ENCODE measurements at places on chromosomes 2 and 18.
A peak's percentile ranks its signal among the peaks of the same experiment; 100 is the strongest.

- no peak for DNase-seq
Observed at GRCh38 chr2:59754011-59754735, 799.3 kb downstream of the BCL11A start.

DNA sequence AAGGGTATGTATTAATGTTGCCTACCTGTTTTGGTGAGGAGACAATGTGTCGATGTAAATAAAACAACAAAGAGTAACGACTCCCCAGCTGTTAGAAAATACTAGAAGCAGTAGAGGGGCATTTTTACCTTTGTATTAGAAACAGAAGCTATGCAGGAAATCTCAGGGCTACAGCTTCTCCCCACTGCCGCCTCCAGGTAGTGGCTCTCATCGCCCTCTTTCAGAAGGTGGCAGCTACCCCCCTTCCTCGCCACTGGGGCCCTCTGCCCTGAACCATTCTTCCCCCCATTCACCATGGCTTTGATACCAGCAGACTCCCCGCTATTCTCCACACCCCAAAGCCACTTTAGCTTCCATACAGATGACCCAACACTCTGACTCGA, 6.7 kb downstream of the PLA2R1 start:
- no peak for DNase-seq

GRCh38 chr2:52035391-52035790, 1003.5 kb upstream of the NRXN1 start:
- DNase-seq = no peak

DNA sequence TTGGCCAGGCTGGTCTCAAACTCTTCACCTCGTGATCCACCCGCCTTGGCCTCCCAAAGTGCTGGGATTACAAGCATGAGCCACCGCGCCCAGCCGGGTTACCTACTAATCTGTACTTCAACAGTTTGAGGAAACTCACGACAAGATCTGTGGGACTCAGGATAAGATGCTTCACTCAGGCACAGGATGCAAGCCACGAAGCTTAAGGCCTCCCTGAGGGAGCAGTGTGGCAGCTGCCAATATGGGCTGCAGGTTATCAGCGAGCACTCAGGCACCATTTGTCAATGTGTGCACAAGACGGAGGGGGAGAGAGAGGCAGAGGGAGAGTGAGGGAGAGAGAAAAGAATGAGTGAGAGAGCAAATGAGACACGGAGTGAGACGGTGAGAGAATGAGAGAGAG, 173.6 kb upstream of the RAB6C start:
- no peak for DNase-seq

- no peak for DNase-seq
Observed at GRCh38 chr2:214315324-214315723, 95.5 kb upstream of the VWC2L start.

DNA sequence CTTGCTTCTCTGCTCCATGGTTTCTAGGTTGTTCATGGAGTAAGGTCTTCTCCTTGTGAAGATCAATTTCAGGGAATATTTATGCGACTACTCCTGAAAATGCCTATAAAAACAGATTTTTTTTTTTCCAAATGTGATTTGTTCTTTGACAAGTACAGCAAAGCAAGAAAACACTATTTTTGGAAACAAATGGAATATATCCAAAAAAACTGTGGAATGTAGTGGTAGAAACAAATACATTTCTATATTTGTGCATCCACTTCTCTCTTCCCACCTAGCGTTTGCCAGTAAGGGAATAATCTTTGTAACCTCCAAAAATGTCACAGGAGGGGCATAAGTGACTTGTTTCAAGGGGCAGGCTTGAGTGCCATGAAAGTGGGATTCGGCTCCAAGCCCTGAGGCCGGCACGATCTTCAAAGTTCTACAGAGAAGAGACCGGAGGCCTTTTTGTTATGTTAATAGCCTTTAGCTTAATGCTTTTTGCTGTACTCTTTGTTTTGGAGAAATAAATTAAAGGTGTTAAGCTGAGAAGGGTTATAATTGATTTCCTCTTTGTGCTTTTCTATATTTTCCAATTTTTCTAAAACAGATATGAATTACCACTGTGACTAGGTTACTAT, 200.6 kb downstream of the NRP2 start:
- DNase-seq = no peak

- no peak for DNase-seq
Observed at GRCh38 chr18:73503326-73503725, 635.5 kb upstream of the NETO1 start.

DNA sequence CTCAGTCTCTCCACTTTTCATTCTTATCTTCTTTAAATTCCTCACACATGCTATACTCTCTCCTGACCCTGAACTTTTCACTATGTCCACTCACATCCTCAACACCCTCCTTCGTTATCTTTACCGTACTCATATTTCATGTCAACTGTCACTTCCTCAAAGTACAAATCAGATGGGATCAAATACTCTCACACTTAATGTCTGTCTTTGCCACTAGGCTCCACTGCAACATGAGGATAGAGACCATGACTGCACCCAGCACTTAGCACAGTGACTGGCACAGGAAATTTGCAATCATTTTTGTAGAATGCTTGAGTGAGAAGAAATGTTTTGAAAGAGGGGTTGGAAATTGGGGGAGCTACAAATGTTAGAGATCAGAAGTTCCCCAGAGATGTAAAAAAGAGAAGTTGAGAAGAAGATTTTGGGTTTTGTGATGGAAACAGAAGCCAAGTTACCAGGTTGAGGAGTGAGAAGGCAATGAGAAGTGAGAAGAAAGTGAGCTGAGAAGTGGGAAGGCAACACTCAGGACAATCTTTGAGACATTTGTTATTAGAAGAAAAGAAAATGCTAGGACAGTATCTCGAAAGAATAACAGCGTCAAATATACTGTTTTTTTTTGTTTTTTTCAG, 87.0 kb downstream of the CCDC141 start:
- no peak for DNase-seq

DNA sequence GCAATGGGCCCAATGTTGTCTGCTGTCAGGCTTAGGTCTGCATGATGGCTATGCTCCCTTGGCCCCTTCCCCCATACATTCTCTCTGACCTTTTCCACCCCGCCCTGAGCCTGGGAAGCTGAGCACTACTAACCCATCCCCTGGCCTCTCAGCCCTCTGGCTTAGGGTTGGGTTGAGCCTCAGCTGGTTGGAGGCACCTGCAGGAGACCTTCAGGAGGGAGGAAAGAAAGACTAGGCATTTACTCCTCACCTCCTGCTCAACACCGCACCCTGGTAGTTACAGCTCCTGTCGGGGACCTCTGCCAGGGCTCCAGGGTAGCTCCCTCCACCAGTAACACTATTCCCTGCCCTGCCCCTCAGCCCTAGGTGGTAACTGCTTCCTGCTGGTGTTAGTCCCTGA, 80.5 kb downstream of the GALNT14 start:
- no peak for DNase-seq

DNA sequence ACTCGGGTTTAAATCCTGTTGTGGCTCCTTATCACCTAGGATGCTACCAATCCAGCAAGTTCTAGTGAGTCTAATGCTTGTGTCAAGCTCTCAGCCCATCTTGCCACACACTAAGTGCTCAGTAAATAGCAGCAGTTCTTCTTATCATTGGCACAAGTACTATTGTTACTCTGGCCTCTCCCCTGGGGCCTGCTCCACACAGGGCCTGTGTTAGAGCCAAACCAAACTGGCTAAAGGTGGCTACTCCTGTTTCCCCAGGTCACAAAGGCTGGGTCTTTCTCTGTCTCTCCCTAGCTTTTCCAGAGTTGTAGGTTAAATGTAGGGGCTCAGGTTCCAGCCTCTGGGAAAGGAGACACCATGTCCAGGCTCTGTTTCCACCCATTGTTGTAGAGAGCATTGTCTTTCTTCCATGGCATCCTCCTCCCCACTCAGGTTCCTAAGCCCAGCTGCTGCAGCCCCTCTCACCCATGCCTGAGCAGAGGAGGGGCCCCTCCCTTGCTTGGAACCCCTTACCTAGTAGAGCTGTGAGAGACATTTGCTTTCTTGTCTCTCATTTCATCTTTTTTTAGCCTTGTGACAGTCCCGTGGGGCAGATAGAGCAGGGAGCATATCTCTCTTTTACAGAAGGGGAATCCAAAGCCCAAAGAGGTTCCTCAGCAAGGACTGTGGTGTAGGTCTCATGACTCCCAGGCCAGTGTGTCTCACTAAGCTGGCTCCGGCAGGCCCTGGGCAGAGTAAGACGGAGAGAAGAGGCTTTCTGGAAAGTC, 56.4 kb upstream of the OTOF start:
- DNase-seq = no peak

GRCh38 chr2:199966405-199966804, 11.0 kb downstream of the MAIP1 start:
- no peak for DNase-seq

DNA sequence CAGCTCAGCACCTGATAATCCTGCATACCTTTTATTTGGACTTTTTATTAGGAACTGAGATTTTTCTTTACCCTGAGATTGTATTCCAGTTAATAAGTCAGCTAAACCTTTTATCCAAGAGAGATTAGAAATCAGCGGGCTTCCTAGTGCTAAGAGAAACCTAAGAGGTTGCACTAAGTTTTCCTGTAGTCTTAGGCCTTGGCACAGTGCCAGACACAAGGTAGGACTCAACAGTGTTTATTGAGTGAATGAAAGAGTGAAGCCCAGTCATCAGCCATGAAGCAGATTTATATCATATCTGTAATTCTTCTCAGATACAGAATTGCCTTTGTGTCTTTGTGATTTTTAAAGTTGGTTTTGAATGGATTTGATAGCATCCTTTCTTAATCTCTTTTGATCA, 13.6 kb downstream of the OTX1 start:
- no peak for DNase-seq

GRCh38 chr2:240595381-240596079, 9.0 kb downstream of the CAPN10 start:
- DNase-seq = peak; percentile 35

- no peak for DNase-seq
Observed at GRCh38 chr2:2061091-2061696, 269.9 kb downstream of the MYT1L start.

Data from ACHN (cell line).